ENCODE measurements at places on chromosomes 13 and 19.

GRCh38 chr19:33291623-33292534 lies 10.5 kb downstream of the CEBPA start:
- no peak for DNase-seq

- DNase-seq: no peak
Observed at GRCh38 chr13:99028890-99029289, 51.0 kb upstream of the DOCK9 start.

- DNase-seq: no peak
Observed at GRCh38 chr19:3842948-3843347, 25.9 kb downstream of the ZFR2 start.

DNA sequence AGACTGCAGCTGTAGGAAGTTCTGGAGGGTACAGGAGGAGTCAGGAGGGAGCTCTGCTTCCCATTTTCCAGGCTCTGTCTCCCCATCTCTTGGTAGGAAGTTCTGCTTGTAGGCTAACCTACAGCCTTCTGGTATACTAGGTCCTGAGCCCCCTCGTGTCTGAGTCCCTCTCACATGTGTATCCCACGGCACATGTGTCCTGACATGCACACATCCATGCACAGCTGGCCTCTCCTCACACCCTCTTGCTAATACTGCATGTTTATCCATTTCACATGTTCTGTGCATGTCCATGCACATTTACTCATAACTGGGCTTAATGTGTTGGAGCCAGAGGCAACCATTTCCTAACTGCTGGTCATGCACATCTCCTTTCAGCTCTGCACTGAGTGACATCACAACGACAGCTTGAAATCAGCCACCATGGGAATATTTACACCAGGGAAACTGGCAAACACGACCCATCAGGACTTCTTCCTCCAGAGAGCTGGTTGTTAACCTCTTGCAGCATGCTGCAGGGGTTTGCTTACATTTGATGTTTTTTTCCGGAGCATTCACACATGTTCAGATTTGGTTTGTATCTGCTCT lies 3.0 kb downstream of the CD209 start:
- DNase-seq: no peak

DNA sequence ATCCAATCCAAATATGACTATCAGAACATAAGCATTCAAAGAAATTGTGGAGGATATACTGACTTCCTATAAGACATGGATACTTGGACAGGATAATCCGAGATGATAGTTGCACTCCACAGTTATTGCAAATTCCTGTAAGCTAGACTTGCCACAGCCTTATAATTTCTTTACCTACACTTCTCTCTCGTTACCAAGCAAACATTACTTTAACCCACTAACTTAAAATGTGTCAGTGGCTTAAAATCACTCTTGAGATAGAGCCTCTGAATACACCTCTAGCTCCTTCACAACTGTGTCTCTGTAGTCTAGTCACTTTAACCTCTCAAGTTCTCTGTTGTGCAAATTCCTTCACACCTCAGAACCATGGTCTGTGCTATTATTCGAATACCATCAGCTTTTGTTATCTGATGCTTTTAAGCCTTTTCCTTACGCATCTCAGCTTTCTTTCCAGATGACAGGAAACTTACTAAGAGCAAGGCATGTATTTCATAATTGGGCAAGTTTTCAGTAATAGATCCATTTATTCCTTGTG lies 474.9 kb upstream of the MIR17HG start:
- no peak for DNase-seq

DNA sequence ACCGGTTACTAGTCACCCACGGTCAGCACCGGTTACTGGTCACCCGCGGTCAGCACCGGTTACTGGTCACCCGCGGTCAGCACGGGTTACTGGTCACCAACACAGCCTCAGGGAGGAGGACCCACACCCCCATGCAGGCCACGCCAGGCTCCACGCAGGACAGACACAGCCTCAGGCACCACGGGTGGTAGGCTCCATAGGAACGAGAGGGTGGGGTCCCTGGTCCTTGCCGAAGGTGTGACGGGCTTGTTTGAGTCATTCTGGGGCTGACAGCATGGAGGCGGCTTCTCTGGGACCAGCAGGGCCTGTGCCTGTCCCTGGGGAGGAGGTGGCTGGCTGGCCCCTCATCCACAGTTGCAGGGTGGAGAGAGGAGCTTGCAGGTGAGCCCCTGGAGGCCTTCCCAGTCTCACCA lies 122.8 kb upstream of the SOX1 start:
- no peak for DNase-seq

GRCh38 chr19:35090506-35091214 lies 25.0 kb upstream of the FXYD3 start:
- DNase-seq: peak; percentile 25

DNA sequence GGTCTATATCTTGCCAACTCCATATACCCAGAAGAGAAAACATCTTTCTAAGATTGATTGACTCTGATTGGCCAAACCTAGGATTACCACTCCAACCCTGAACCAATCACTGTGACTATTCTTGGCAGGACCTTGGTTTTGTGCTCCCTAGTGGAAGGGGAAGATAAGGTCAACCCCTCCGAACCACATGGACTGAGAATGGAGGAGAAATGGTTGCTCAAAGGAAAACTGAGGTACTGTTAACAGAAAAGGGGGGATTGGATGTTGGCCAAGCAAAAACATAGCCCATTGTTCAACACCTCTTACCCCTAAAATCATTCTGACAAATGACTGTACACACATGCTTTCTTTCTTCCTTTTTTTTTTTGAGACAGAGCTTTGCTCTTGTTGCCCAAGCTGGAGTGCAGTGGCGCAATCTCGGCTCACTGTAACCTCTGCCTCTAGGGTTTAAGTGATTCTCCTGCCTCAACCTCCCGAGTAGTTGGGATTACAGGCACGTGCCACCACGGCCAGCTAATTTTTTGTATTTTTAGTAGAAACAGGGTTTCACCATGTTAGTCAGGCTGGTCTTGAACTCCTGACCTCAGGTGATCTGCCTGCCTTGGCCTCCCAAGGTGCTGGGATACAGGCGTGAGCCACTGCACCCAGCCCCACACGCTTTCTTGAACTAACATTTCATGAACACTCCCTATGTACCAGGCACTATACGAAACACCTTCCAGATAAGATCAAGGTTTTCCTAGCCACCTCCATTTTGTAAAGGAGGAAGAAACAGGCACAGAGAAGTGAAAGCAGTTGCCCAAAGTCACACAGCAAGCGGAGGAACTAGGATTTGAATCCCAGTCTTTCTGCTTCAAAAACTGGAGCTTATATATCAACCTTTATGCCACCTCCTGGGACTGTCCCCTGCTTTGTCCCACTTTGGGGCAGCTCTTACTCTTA lies 6.5 kb downstream of the MEIOSIN start:
- no peak for DNase-seq
